ENCODE measurements at places on chromosomes 4 and X.
A peak's percentile ranks its signal among the peaks of the same experiment; 100 is the strongest.

GRCh38 chr4:84894621-84895020 lies 71.9 kb downstream of the WDFY3 start:
- DNase-seq = no peak

DNA sequence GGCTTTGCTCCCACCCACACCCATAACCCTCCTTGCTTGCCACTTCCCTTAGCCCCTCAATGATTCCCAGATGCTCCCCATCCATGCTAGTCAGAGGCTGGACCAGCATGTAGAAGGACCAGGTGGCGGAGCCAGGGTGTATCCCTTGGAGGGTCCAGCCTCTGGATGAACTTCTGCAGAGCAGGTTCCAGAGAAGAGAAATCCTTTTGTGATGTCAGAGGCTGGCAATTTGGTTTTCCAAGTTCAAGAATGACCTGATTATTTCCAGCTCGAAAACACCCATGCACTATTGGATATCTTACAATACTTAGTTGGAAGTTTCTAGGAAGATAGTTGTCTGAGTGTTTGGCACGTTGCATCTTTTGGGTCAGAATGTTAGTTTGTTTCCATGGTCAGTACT lies 168.3 kb upstream of the RPS6KA3 start:
- no peak for DNase-seq

- DNase-seq = no peak
These were observed 87.1 kb upstream of the INPP4B start for GRCh38 chr4:142933207-142933606.

GRCh38 chrX:102840871-102841705 lies 96.0 kb upstream of the RAB40AL start:
- no peak for DNase-seq

GRCh38 chr4:75948822-75949444 lies 8.1 kb upstream of the NAAA start:
- no peak for DNase-seq

DNA sequence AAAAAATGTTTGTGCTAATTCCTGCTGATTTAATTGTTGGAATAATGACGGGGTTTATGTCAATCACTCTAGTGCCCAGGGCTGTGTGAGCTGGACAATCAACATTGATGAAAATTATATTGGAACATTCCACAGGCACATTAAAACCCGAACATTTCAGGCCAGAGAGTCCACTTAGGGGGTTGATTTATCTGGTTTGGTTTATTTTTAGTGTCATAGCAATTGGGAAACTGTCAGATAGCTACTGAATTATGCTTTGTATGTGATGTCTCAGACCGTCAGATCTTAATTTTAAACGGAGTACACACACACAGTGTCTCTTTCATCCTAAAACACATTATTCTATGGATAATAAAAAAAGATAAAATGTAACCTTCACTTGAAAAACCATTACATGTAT lies 51.5 kb downstream of the VEGFC start:
- no peak for DNase-seq

DNA sequence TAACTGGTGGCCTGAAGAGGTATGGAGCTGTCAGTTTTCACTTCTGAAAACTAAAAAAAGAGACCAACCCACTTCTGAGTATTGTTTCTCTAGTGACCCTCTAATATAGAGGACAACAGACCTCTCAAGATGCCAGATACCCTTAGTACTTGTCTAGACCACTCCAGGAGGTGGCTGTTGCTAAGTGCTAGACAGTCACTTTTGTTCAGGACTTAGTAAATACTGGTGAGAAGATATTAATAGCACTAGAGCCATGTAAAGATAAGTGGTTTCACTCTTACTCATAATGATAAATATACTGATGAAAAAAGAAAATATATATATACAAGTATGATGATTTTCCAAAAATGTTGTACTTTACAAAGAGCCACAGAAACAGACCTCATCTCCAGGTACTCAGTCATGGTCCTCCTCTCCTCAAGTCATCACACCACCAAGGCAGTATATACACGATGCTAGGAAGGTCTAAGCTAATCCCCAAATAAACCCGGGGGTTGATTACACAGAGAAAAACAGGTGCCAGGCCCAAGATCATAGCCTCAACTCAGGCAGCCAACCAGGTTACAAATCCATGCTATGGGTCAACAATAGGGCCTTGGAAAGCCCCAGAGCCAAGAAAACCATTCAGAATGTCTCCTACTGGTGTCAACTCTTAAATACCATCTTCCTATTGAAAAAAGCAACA lies 66.9 kb downstream of the ARHGEF9 start:
- DNase-seq = no peak

DNA sequence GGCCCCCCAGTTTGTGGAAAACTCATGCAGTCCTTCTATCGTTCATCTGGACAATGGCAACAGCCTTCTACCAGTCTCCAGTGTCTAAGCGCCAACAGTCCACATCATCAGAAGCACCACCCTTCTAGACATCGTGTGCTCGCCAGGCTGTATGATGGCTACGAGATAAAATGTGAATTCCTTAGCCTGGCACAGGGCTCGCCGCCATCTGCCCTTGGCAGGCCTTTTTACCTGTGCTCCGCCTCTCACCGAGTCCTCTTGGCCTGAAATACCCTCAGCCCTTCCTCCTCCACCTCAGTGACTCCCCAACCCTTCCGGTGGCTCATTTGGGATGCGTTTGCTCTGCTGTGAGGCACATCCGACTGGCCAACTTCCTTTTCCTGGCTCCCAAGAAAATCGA lies 15.9 kb upstream of the STS start:
- DNase-seq = no peak

DNA sequence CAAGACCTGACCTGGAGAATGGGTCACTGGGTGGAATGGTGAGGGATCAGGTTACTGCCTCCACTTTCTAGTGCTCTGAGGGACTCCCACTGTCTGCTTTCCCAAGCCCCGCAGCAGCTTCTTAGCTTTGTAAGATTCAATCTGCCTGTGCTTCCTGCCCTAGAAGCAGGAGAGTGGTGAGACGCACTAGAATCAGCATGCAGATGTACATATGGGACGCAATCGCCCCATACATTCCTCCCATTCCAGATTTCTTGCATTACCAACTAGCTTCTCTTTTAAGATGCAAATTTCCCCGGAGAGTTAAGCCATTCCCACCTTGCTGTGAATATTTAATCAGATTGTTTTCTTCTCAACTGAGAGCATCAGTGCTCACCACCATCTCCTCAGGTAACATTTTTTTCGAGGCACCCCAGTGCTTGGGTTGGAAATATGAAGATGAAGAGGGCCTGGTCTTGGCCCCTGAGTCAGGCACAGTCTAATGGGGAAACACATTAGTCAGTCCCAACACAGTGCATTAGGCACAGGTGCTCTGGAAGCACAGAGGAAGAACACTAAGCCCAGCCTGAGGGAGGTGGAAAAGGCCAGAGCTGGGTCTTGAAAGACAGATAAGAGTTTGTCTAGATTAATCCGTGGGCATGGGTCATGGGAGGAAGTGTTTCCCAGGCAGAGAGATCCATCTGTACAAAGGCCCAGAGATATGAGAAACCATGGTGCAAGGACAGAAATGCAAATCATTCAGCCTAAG lies 66.7 kb upstream of the PRPS1 start:
- no peak for DNase-seq

DNA sequence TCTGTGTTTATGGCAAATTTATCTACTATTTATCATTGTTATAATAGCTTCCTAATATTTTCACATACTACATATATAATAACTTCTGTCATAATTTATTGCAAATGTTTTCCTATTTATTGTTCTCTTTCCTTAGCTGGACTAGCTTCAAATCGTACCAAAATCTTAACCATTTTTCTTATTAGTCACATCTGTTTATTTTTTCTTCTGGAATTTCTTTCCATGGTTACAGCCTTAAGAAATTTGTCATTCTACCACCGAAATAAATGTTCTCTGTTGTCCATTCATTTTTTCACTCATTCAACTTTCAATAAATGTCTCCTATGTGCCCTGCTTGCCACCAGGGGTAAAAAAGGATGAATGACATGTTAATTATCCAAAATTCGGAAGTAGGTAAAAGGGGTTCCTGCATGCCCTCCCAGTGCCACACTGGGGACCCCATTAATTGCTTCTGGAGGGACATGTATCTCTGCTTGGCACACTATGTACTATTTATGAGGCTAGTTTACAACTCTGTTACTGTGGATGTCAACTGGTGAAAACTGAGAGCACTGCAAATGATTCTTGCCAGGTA lies 182.1 kb downstream of the SH3KBP1 start:
- no peak for DNase-seq

GRCh38 chr4:169385376-169385775 lies 114.6 kb upstream of the SH3RF1 start:
- no peak for DNase-seq

GRCh38 chr4:8694651-8695151 lies 102.1 kb downstream of the CPZ start:
- no peak for DNase-seq

- peak; percentile 12 for DNase-seq
These were observed 911.2 kb downstream of the FSTL5 start for GRCh38 chr4:161252520-161253141.

- no peak for DNase-seq
These were observed 218.5 kb upstream of the ANKRD50 start for GRCh38 chr4:124931050-124931449.

GRCh38 chrX:130049821-130050220 lies 60.5 kb downstream of the ELF4 start:
- no peak for DNase-seq

DNA sequence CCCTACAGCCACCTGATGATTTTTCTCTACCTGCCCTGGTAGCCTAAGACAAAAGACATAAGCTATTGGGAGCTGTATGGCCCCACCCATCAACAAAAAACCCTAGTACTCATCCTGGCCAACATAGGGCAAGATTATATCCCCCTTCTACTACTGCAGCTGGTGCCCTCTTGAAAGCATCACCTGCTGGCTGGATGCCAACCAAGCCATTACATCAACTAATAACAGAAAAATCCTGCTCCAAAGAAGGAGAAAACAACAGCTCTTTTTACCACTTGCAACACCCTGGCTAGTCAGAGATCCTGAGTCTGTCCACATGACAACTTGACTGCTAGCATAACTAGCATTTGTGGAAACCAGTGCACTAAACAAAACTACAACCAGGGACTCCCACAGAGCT lies 43.6 kb upstream of the UPRT start:
- DNase-seq = no peak

GRCh38 chrX:357693-358471 lies 28.8 kb downstream of the PPP2R3B start:
- no peak for DNase-seq

DNA sequence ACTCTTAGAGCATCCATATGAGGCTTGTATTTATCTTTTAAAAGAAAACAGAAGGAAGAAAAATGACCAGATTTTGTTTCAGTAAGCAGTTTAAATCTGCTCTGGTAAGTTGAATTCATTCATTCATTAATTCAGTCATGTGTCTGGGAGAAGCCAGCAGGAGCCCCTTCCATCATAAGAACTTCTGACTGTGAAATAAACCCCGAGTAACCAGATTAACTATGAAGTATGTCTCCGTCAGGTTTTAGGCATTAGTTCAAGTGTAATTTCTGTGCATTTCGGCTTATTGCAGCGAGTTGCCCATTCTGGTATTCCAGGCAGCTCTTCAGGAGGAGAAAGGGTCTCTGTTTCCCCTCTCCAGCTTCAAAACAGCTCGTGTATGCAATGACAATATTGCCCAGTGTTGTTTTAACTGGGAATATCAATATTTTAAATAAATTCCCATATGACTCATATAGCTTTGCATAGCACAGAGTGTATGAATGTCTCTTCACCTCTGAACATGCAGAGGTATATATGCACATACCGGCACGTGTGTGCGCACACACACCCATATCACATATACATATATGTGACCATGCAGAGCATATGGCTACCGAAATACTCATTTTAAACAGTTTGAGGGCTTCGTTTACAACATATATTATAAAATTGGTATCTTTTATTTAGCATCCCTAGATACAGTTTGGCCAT lies 255.3 kb downstream of the BCOR start:
- no peak for DNase-seq

DNA sequence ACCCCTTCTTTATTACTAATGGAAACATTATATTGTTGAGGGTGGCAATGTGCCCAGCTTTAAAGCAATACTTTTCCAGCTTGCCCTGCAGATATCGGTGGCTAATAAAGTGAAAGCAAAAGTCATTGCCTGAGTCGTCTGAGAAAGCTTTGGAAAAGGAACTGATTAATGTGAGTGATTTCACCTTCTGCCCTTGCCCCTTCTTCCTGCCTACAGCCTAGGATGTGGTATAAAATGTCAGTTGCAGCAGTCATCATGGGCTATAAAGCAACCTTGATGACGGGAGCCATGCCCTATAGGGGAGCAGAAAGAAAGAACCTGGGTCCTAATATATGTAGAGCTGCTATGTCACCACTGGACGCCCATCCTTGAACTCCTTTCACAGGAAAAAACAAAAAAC lies 132.4 kb upstream of the USP9X start:
- no peak for DNase-seq

DNA sequence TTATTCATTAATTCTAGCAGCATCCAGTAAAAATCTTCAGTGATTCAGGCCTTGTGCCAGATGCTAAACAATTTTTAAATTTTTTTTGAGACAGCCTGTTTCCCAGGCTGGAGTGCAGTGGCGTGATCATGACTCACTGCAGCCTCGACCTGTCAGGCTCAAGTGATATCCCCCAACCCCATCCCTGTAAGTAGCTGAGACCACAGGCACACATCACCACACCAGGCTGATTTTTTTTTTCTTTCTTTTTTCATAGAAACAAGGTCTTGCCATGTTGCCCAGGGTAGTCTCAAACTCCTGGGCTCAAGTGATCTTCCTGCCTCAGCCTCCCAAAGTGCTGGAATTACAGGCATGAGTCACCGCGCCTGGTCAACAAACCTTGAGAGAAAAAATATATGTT lies 705.5 kb downstream of the ARAP2 start:
- no peak for DNase-seq

- DNase-seq = no peak
These were observed 626.7 kb upstream of the FRG1 start for GRCh38 chr4:189313861-189314513.

DNA sequence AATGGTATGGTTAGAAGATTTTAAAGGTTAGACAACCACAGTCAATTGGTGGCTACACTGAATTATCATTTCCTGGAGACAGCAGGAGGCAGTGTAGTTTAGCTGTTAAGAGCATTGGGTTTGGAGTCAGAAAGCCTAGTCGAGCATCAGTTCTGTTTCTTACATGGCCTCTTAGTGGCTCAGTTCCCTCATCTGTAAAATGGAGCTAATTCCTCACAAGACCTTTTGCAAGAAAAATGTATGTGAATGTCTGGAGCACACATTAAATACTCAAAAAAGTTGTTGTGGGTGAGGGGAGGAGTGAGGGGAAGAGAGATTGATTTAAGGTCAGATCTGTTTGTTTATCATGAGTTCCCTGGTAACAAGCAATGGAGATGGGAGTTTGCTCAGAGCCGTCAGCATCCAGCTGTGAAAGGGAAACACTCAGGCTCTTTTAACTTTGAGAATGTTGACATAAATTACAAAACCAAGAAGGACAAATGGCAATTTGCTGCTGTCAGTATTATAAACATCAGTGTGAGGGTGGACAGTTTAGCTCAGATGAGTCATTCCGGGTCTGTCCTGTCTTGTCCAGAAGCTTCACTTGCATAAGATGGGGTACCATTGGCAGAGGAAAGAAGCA lies 98.2 kb upstream of the PGRMC2 start:
- DNase-seq = peak; percentile 18

GRCh38 chrX:35149517-35149916 lies 206.9 kb downstream of the FAM47B start:
- no peak for DNase-seq

Data from NCI-H2081 (cell line).